Epithelial cell of umbilical artery (primary cell): ENCODE measurements at places on chromosomes 6 and 20. TPM values are rescaled to one million over a fixed set of nuclear protein-coding genes. Genes with fewer than 3 reads are reported as not detected.

EPPIN gene
- not detected in 2 replicates for total RNA-seq

TAAR6 gene
- total RNA-seq = not detected in 2 replicates

BFSP1 gene
- total RNA-seq = 2.7 and 2.9 TPM in 2 replicates

TMEM151B gene
- total RNA-seq = under 0.01 TPM in 1 of 2 replicates, not detected in the other

PDRG1 gene
- 5.2 and 6.8 TPM in 2 replicates for total RNA-seq

DACT2 gene
- not detected in 2 replicates for total RNA-seq

SIGLEC1 gene
- not detected in 2 replicates for total RNA-seq

MYLK4 gene
- total RNA-seq = 0.15 and 0.32 TPM in 2 replicates

CCDC170 gene
- total RNA-seq = 0.15 and 0.32 TPM in 2 replicates

SIM1 gene
- under 0.01 and 0.15 TPM in 2 replicates for total RNA-seq

FOXC1 gene
- total RNA-seq = 4.7 and 5.2 TPM in 2 replicates

AGER gene
- total RNA-seq = under 0.01 and 0.46 TPM in 2 replicates
